ENCODE measurements at places on chromosomes 7 and 10. TPM values are rescaled to one million over a fixed set of nuclear protein-coding genes. Genes with fewer than 3 reads are reported as not detected.

MYL10 gene
- total RNA-seq, result not detected

UPK3B gene
- 4.7 TPM for total RNA-seq

LMBR1 gene
- 89.1 TPM for total RNA-seq

SFTPA1 gene
- 0.22 TPM for total RNA-seq

ANXA8 gene
- total RNA-seq, result not detected

TMEM236 gene
- total RNA-seq, result 0.07 TPM

ZCCHC24 gene
- total RNA-seq, result 1.6 TPM

C10orf143 gene
- total RNA-seq, result 3.6 TPM

ACTR3C gene
- 2.3 TPM for total RNA-seq

MAGI2 gene
- total RNA-seq, result 13.4 TPM

DNA sequence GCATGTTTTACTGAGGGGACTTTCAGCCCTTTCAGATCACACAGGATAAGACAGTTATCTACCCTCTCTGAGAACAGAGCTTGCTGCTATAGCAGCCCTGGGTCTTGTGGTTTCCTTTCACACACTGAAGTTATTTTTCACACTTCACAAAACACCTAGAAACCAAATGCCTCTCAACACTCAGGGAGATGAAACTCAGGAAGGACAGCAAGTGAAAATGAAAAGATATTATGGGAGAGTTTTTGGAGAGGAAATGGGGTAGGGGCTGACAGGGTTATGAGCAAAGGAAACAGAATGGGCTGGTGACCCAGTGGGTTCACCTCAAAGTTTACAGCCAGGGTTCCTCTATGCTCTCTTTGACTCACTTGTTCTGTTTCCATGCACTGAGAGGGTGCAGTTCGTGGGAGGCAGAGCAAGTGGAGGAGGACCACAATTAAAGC is 17.0 kb upstream of the GIMAP2 start:
- no peaks in the 10 kb centered on the region for H3K36me3 ChIP-seq
- no peak overlapping the region for H3K4me3 ChIP-seq
- no peak overlapping the region for H3K27ac ChIP-seq
- no peaks in the 10 kb centered on the region for H3K27me3 ChIP-seq
- DNase-seq, result no peak

DNA sequence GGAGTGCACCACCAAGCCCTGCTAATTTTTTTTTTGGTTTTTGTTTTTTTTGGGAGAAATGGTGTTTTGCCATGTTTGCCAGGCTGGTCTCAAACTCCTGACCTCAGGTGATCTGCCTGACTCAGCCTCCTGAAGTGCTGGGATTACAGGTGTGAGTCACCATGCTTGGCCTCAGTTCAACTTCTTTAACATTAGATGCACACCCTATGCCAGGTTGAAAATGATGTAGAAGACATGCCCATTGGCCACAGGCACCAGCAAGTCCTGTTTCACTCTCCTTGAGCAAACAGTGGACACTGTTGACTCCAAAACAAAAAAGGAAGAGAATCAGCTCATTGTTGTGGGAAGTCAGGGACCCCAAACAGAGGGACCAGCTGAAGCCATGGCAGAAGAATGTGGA is 1205.3 kb downstream of the REEP3 start:
- no peaks in the 10 kb centered on the region for H3K27me3 ChIP-seq
- DNase-seq, result no peak
- peaks cover 2% of the 10 kb centered on the region for H3K36me3 ChIP-seq
- peaks cover 3% of the 10 kb centered on the region for H3K4me1 ChIP-seq

GRCh38 chr10:123786306-123786705 is 105.3 kb downstream of the CPXM2 start:
- DNase-seq, result no peak
- no peak overlapping the region for H3K27ac ChIP-seq
- peaks cover 25% of the 10 kb centered on the region for H3K27me3 ChIP-seq
- no peak overlapping the region for H3K4me3 ChIP-seq

DNA sequence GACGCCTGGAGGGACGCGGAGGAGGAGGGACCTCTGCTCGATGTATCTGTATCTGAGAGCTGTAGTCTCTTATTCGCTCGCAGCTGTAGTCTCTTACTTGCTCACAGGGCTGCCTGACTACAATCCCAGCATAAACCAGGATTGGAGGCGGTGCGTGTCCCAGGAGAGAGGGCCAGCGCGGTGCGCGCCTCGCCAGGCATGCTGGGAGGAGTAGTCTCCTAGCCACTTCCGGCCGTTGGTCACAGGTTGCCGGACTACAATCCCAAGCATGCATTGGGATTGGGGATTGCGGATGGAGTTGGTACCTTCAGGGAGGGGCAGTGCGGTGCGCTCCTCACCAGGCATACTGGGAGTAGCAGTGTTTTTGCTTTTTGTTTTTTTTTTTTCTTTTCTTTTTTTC is 421.7 kb upstream of the NUPR2 start:
- no peak for DNase-seq
- no peak overlapping the region for H3K27ac ChIP-seq
- no peaks in the 10 kb centered on the region for H3K27me3 ChIP-seq
- no peaks in the 10 kb centered on the region for H3K4me1 ChIP-seq

DNA sequence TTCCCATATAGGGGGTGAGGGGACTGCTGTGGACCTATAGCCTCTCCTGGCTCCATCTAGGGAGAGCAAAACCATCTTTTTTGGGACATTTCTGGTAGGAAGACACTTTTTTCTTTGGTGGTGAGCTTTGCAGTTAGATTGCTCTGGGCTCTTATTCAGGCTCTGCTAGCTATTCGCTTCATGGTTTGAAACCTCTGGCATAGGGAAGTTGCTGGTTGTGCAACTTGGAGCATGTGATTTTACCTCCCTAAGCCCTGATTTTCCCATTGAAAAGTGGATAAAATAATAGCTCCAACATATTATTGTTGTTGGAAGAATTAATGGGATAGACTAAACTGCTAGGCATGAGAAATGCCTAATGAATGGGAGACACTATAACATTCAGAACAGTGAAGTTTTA is 69.6 kb downstream of the CYP26A1 start:
- H3K27ac ChIP-seq, result no peak overlapping the region
- H3K4me1 ChIP-seq, result peaks cover 9% of the 10 kb centered on the region
- no peaks in the 10 kb centered on the region for H3K36me3 ChIP-seq
- no peak overlapping the region for H3K4me3 ChIP-seq
- no peak for DNase-seq
- H3K27me3 ChIP-seq, result peaks cover 6% of the 10 kb centered on the region

- H3K36me3 ChIP-seq, result no peaks in the 10 kb centered on the region
- no peak overlapping the region for H3K27ac ChIP-seq
- no peak for DNase-seq
- peaks cover 36% of the 10 kb centered on the region for H3K4me1 ChIP-seq
- H3K27me3 ChIP-seq, result no peaks in the 10 kb centered on the region
- H3K4me3 ChIP-seq, result no peak overlapping the region
Measured at GRCh38 chr7:29288181-29289091, 93.9 kb downstream of the CHN2 start.

- no peak overlapping the region for H3K4me3 ChIP-seq
- H3K36me3 ChIP-seq, result no peaks in the 10 kb centered on the region
- no peak overlapping the region for H3K27ac ChIP-seq
- DNase-seq, result no peak
- H3K4me1 ChIP-seq, result peaks cover 5% of the 10 kb centered on the region
Measured at GRCh38 chr10:7563368-7563767, 103.4 kb downstream of the ITIH5 start.

- peaks cover 19% of the 10 kb centered on the region for H3K27me3 ChIP-seq
- DNase-seq, result no peak
- H3K36me3 ChIP-seq, result no peaks in the 10 kb centered on the region
- no peak overlapping the region for H3K4me3 ChIP-seq
- peaks cover 1% of the 10 kb centered on the region for H3K4me1 ChIP-seq
Measured at GRCh38 chr10:16297642-16298041, 139.2 kb upstream of the PTER start.

GRCh38 chr10:60534761-60535389 is 145.2 kb upstream of the ANK3 start:
- no peaks in the 10 kb centered on the region for H3K27me3 ChIP-seq
- H3K36me3 ChIP-seq, result no peaks in the 10 kb centered on the region
- H3K27ac ChIP-seq, result no peak overlapping the region
- peaks cover 7% of the 10 kb centered on the region for H3K4me1 ChIP-seq
- no peak for DNase-seq

DNA sequence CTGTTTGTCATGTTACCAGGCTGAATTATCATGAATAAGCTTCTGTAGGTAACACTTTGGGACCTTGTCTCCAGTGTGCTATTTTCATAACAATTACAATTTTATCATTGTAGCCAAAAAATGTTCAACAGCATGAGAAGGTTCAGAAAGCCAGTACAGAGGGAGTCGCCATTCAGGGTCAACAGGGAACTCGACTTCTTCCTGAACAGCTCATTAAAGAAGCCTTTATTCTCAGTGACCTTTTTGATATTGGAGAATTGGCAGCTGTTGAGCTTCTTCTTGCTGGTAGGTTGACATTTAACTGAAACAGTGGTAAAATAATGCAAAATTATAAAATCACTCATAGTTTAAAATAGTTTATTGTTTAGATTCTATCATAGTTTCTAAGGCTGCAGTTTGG is 15.8 kb downstream of the NUP205 start:
- no peaks in the 10 kb centered on the region for H3K4me1 ChIP-seq
- H3K27ac ChIP-seq, result no peak overlapping the region
- H3K4me3 ChIP-seq, result no peak overlapping the region

- H3K27me3 ChIP-seq, result peaks cover 12% of the 10 kb centered on the region
- no peak for DNase-seq
- no peak overlapping the region for H3K27ac ChIP-seq
- no peaks in the 10 kb centered on the region for H3K36me3 ChIP-seq
- H3K4me3 ChIP-seq, result no peak overlapping the region
- H3K4me1 ChIP-seq, result peaks cover 1% of the 10 kb centered on the region
Measured at GRCh38 chr10:88731296-88731695, 25.2 kb downstream of the LIPK start.

DNA sequence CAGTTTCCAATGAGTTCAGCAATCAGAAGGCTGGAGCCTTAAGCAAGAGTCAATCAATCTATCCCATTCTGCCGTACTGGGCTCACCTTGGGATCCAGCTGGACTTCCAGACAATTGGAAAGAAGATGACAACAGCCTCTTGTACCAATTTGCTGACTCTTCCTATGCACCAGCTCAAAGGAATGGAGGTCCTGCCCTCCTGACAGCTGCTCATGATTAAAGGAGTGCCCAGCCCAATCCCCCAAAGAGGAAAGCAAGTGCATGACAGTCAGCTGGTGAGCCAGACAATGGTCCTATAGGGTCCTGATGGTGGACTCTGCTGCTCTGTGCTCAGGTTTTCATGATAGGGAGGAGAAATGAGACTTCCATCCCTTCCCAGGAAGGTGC is 25.1 kb downstream of the VSTM4 start:
- no peak for DNase-seq
- no peak overlapping the region for H3K4me3 ChIP-seq
- no peak overlapping the region for H3K27ac ChIP-seq
- H3K27me3 ChIP-seq, result peaks cover 10% of the 10 kb centered on the region
- H3K4me1 ChIP-seq, result no peaks in the 10 kb centered on the region

DNA sequence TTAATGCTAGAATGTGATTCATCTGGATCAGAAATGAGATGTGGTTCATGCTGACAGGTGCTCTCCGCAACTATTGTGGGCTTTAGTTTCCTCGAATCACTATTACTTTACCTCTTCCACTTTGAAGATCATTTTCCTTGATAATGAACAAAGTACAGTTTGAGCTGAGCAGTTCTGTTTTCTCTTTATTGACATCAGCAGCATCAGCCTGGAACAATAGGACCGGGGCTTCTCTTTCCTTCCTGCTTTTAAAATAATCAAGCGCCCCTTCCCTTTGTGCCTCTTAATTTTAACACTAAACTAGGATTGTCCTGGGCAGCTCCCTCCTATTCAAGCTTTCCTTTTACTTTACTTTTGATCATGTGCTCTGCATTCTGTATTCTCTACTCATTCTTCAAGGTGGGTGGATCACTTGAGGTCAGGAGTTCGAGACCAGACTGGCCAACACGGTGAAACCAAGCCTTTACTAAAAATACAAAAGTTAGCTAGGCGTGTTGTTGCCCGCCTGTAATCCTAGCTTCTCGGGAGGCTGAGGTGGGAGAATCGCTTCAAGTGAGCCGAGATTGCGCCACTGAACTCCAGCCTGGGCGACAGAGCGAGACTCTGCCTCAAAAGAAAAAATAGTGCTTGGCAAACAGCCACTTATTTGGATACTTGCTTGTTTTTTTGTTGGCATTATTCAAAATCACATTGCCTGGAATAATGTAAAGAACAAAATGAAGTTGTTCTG is 67.0 kb upstream of the RHEB start:
- DNase-seq, result no peak
- no peaks in the 10 kb centered on the region for H3K27me3 ChIP-seq
- H3K36me3 ChIP-seq, result peaks cover 7% of the 10 kb centered on the region
- no peaks in the 10 kb centered on the region for H3K4me1 ChIP-seq
- H3K4me3 ChIP-seq, result no peak overlapping the region

- DNase-seq, result no peak
- peaks cover 13% of the 10 kb centered on the region for H3K4me1 ChIP-seq
- no peak overlapping the region for H3K4me3 ChIP-seq
- H3K27me3 ChIP-seq, result no peaks in the 10 kb centered on the region
- H3K36me3 ChIP-seq, result no peaks in the 10 kb centered on the region
- H3K27ac ChIP-seq, result no peak overlapping the region
Measured at GRCh38 chr10:75038335-75038734, 73.1 kb upstream of the SAMD8 start.

- no peaks in the 10 kb centered on the region for H3K36me3 ChIP-seq
- no peak overlapping the region for H3K4me3 ChIP-seq
- H3K27ac ChIP-seq, result no peak overlapping the region
- peaks cover 31% of the 10 kb centered on the region for H3K27me3 ChIP-seq
- DNase-seq, result no peak
Measured at GRCh38 chr10:122475100-122475499, 13.7 kb downstream of the HTRA1 start.

DNA sequence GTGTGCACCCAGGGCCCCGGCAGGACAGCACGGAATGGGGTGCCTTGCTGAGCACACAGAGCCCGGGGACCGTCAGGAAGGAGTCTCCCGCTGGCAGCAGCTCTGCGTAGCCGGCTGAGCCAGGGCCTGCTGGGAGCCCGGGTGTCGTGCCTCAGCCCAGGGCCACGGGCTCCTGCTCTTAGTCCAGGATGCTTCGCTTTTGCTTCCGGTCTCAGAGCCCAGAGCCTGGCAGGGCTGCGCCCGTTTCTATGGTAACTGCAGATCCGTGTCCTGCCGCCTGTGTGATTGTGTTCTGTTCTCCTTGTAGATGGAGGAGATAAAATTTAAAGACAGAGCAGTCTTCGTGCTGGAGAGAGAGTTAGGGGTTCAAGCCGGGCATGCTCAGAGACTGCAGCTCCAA is 53.7 kb upstream of the DPYSL4 start:
- H3K4me1 ChIP-seq, result no peaks in the 10 kb centered on the region
- H3K27me3 ChIP-seq, result peaks cover 13% of the 10 kb centered on the region
- H3K27ac ChIP-seq, result no peak overlapping the region
- no peak for DNase-seq
- H3K36me3 ChIP-seq, result no peaks in the 10 kb centered on the region
- H3K4me3 ChIP-seq, result no peak overlapping the region

GRCh38 chr7:101420436-101420835 is 57.8 kb downstream of the COL26A1 start:
- H3K27me3 ChIP-seq, result no peaks in the 10 kb centered on the region
- no peak overlapping the region for H3K27ac ChIP-seq
- H3K4me1 ChIP-seq, result no peaks in the 10 kb centered on the region
- DNase-seq, result no peak
- no peak overlapping the region for H3K4me3 ChIP-seq
- peaks cover 6% of the 10 kb centered on the region for H3K36me3 ChIP-seq

- no peak overlapping the region for H3K4me3 ChIP-seq
- H3K27me3 ChIP-seq, result peaks cover 3% of the 10 kb centered on the region
- no peak for DNase-seq
- H3K27ac ChIP-seq, result no peak overlapping the region
- H3K36me3 ChIP-seq, result no peaks in the 10 kb centered on the region
Measured at GRCh38 chr10:3342771-3343170, 170.2 kb upstream of the PITRM1 start.
